ENCODE measurements at places on chromosomes 1 and 21.

GRCh38 chr1:42183210-42183956, 18.8 kb upstream of the GUCA2A start:
- no peak for DNase-seq

DNA sequence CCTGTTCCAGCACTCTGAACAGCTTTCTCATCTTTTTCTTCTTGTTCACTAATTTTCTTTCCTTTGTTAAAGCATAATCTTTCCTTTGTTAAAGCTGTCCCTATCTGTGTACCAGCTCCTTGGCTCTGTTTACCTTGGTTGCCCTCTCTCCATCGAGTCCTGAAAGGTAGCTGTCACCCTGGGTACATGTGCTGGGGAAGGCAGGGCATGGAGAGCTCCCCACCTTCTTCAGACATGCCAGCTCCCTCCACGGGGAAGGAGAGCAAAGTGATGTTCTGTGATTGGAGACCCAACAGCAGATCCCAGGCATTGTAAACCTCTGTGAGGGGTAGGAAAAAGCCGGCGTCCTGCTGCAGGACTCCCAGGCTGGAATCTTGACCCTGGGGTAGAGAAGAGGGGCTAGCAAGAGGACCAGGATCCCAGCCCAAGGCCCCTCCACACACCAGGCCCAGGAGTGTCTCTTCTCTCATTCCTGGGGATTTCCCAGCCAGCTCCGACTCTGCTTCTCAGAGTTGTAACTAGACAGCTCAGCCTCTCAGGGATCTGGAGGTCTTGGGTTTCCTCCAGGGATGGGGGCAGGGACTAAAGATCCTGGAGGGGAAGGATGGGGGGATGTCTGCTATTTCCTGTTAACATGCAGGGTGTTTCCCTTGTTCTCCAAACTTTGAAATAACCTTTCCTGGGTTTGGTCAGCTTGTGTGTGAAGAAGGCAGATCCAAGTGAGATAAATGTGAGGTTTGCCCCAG, 34.4 kb downstream of the TMCC2 start:
- peak; percentile 87 for DNase-seq

- DNase-seq, result peak; percentile 87
These were observed 16.2 kb upstream of the ZNF326 start for GRCh38 chr1:89978755-89979154.

DNA sequence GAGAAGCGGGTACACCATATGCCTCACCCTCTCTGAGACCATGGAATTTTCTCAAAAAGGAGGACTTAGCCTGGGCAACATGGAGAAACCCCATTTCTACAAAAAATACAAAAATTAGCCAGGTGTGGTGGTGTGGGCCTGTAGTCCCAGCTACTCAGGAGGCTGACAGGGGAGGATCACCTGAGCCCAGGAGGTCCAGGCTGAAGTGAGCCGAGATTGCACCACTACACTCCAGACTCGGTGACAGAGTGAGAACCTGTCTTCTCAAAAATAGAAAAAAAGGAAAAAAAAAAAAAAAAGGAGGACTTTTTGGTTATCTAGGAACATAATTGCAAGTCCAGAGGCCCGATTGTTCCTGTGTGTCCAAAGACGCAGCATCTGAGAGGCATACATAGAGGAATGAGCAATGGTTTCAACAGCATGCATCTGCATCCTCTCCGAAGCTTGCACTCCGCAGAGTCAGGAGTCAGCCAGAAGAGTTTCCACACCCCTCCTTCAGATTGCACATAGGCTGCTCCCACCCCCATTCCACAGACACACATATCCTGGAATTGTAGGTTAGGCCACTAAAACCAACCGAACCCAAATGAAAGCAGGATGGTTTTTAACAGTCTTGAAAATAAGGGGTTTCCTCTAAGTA, 2.5 kb upstream of the TBX15 start:
- DNase-seq, result peak; percentile 75

- no peak for DNase-seq
These were observed 4.6 kb downstream of the PTGER3 start for GRCh38 chr1:71043065-71043464.

DNA sequence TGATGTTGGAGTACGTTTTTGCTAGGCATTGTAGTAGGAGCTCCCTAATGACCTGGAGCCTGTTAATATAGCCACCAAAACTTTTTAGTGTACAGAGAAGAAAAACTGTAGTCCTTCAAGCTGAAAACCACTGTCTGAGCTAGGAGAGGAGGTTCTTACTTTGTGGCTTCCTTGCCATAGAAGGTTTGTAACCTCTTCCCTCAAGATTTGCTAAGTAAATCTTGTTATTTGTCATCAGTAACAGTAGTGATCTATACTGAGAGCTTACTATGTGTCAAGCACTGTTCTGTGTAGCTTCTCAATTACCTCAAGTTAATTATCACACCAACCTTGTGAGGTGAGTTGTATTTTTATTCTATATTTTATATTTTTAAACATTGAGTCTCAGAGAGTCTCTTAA, 21.2 kb upstream of the LRRC8C start:
- DNase-seq, result no peak

DNA sequence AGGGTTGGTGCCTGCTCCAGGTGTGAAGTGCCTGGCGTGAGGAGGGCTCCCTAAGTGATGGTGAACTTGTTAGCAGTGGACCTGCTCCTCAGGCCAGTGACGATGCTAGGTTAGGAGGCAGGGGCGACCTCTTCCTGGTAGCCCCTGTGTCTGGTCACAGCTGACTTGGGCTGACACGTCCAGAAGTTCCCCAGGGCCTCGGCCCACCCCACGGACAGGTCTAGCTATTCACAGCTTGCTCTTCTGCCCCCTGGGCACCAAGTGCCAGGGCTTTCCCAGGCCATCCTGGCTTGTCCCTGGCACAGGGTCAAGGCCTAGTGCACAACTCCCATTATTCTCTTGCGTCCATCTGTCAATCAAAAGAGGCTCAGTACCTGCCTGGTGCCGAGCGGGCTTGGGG, 10.9 kb upstream of the C1orf167 start:
- no peak for DNase-seq

- DNase-seq, result no peak
These were observed 255.9 kb downstream of the CACNA1E start for GRCh38 chr1:181739214-181739613.

DNA sequence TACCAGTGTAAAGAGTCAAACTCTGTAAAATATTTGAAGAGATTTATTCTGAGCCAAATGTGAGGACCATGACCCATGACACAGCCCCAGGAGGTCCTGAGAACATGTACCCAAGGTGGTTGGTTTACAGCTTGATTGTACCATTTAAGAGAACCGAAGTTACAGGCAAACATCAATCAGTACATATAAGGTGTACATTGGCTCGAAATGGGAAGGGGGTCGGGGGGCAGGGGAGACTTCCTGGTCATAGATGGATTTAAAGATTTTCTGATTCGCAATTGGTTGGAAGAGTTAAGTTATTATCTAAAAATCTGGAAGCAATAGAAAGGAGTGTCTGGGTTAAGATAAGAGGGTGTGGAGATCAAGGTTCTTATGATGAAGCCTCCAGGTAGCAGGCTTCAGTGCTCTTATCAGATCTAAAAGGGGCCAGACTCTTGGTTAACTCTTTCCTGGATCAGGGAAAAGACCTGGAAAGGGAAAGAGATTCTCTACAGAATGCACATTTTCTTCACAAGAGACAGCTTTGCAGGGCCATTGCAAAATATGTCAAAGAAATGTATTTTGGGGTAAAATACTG, 47.5 kb upstream of the NTPCR start:
- DNase-seq, result no peak

GRCh38 chr1:205477759-205478247, 22.0 kb upstream of the BLACAT1 start:
- peak; percentile 47 for DNase-seq

DNA sequence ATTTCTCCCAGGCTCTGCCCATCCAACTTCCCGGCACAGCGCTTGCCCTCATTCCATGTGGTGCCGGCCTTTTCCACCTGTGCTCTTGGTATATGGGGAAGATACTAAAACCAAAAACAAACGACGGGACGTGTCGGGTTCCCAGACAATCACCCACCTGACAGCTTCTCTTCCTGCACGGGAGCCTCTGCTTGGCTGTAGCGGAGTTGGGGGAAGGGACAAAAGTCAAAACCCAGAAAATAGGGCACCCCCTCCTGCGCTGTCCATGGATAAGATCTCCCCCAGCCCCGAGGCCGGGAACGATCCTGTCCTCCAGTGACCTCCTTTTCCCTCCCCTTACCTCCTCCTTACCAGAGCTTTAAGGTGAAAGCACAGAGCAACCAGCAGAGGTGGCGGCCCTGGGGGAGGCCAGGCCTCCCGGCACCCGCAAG, 640 bp downstream of the JTB start:
- DNase-seq, result no peak

DNA sequence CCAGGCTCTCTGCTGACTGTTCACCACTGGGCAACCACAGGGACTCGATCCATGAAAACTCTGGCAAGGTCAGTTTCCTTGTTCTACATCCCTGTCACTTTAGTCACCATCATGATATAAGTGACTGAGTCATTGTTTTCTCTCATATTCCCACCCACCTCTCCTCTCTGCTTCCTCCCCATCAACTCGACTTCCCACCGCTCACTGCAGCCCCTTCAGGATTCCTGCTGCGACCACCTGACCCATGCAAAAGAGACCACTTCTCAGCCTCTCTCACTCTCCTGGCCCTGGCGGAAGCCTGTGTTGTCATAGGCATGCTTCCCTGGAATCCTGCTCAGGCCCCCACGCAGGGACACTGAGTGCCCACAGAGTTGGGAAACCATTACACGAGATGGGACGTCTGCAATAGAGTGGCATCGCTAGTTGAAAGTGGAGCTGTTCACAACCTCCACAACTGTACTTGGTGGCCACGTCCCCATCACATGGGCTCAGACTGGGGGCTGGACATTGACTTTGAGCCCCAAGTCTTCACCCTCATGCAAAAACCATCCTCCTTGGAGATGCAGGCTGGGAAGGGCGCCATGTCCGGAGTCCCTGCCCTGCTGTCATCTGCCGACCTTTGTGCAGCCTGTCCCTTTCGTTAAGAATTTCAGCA, 1.8 kb upstream of the TFF2 start:
- DNase-seq, result no peak

DNA sequence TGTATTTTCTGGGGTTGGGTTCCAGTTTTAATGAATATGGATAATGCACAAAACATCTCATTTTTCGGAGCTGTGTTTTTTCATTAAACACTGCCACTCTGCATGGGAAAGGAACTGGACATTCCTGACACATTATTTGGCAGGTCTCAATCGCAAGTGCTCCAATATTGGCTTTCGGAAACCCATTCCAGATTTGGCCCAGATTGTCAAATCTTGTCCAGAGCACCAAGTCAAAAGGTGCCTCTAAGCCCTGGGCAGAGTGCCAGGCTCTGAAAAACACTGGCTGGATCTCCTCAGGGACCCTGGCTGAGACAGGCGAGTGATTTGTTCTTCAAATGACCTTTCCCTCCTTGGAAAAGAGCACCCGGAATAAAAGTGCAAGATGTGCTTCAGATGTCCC, 68.4 kb upstream of the MRPS6 start:
- no peak for DNase-seq

- DNase-seq, result peak; percentile 48
These were observed 50.8 kb downstream of the HS2ST1 start for GRCh38 chr1:86965012-86965826.

DNA sequence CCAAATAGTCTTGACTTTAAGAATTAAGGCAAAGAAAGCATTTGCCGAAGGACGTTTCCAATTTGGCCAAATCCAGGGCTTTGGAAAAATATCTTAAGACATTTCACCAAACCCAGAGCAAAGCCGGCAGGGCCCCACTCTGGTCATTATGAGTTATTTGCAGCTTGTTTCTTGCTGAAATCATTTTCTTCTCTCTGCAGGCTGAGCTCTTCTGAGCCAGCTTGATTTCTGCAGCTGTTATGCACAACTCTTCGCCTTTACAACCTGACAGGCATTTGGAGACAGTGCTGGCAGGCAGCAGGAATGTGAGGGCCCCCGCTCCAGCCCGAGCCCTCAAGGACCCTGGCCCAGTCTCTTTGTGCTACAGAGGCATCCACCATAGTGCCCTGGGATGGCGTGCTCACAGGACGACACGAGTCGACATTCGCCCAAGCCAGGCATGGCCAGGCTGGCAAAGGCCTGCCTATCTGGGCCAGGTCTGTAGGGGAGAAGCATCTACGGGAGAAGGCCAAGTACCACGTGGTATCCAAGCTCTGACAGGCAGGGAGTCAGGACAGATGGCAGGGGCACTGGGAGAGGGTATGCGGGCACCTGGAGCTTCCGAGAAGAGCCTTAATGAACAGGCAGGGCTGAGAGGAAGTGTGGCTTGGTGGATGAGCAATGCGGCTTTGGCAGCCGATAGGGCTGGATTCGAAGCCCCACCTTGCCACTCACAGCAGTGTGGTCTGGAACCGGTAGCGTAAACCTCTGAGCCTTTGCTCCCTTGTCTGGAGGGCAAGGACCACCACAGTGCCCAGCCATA, 32.3 kb downstream of the SYF2 start:
- no peak for DNase-seq

GRCh38 chr1:184187097-184187496, 135.6 kb downstream of the TSEN15 start:
- no peak for DNase-seq

GRCh38 chr1:174242856-174243255, 83.5 kb downstream of the RABGAP1L start:
- DNase-seq, result no peak

DNA sequence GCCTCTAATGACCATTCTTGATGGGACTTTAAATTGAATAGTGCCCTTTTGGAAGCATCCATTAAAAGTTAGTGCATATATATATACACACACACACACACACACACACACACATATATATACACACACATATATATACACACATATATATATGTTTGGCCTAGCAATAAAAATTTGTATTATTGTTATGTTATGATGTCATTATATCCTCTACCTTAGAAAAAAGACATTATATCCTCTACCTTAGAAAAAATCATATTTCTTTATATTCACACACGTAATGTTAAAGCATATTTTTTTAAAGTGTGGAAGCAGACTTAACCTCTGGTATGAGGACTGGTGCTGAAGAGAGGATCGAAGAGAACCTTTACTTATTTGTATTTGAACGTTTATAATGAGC, 43.3 kb downstream of the EBNA1BP2 start:
- DNase-seq, result no peak

DNA sequence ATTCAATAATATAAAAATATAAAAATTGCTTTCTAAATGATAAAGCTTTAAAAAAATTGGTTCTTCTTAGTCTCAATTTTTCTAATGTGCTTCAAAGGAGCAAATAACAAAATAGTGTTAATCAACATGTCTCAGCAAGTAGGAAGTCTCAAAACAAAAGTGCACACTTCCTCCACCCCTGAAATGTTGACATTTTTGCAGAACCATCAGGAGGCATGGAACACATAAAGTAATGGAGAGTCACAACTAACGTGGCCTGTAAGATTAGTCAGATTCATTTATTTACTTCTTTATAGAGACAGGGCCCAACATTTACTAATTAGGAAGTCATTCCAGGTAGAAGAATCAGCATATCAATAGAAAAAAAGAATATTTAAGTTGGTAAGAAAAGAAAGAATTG, 34.9 kb upstream of the FMO2 start:
- DNase-seq, result no peak

GRCh38 chr1:211476200-211476849, 15.6 kb downstream of the RD3 start:
- DNase-seq, result peak; percentile 60

DNA sequence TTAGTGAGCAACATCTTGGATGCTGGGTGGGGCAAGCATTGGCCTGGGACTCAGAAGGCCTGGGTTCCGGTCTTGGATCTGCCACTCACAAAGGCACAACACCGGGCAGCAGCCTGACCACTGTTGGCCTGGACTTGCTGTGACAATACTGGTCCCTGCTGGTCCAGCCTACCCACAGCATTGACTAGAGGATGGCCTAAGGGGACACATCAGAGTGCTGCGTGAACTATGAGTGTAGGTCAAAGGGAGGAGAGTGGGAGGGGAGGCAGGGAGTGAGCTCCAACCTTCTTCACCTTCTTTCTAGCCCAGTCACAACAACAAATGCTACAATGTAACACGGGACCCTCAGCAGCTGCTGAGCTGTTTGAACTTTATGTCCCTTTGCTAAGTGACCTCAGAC, 31.1 kb downstream of the TMEM50A start:
- DNase-seq, result no peak
